ENCODE measurements at places on chromosomes 11 and 22.

DNA sequence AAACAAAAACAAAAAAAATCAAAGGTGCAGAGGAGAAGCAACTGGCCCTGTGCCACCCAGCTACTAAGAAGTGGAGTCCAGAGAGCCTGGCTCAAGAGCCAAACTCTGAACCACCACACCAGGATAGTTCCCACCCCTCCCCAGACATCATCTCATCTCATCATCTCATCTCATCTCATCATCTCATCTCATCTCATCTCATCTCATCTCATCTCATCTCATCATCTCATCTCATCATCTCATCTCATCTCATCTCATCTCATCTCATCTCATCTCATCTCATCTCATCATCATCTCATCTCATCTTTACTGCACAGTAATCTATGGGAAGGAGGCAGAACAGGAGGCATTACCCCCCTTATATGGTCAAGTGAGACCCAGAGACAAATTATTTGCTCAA, 8.3 kb downstream of the CHRNA10 start:
- DNase-seq, result no peak

DNA sequence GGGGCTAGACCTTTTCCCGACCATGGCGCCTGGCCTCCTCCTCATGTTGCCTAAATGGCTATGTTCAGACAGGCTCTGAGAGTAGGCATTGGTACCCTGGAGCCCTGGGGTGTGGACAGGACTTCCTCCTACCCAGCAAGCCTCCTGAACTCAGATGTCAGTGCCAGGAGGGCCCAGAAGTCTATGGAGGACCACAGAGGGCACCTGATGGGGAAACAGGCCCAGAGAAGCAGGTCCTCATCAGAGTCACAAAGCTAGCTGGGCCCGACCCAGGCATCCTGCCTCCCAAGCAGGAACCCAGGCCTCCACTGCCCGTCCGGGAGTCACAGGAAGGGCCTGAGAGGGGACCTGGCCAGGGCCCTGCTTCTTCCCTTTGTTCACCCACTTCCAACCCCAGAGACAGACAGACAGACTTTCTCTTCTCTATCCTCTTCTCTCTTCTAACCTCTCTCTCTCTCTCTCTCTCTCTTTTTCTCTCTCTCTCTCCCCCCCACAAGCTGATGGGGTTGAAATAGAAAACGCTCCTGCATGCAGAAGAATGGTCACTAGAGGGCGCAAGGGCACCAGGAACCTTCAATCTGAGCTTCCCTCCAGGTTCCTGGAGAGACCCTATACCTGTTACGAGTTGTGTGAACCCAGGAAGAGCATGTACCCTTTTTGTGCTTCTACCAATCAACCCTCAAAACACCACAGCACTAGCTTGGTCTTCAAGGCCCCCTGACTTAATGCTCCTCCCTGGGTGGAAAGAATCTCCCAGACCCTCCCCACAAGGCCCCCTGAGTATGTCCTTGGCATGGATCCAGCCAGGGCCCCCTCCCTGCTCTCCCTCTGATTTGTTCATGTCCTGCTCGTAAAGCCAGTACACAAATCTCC, 27.1 kb downstream of the ARAP1 start:
- peak; percentile 74 for DNase-seq

DNA sequence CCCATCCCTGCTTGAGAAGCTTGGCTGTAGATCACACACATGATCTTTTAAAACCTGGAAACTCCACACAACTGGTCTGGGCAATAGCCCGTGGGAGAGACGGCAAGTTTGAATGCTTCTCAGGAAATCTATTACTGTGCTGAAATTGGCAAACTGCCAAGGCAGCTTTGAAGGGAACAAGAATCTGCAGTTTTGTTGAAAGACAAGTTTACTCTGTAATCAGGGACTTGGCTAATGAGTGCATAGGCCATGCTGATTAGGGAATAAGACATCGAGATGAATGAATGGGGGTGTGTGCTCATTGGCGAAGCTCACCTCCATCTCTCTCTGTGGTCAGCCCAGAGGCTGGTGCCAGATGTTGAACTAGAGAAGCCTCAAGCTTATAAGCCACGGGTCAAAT, 218.8 kb downstream of the HIPK3 start:
- DNase-seq, result peak; percentile 30

- no peak for DNase-seq
These were observed 326.5 kb downstream of the LARGE1 start for GRCh38 chr22:33593818-33594217.

DNA sequence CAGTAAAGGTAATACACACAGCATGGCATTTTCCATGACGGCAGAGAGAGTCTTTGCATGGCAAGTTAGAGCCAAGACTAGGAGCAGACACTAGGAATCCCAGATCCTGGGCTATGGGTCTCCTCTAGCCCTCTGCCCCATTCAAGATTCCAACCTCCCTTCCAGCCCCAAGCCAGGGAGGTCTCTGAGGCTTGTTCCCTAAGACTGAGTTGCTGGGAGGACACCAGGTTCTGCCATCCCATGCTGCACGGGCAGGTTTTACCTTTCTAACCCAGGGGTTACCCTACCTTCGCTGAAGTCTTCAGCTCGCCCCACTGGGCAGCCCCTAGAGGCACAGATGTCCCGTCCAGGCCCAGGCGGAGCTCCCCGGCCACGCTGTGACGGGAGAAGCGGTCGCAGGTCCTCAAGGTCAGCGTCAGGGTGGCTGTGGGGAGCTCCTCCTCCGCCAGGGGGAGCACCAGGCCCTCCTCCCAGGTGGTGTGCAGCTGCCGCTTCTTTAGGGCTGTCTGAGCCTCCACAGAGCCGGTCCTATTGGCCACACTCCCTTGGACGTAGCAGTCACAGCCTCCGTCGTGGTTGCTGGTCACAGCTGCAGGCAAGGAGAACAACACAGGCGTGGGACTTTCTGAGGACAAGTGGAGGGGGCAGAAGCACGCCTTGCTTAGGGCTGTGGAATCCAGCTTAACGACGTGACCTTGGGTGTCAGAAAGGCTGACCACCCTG, 33.8 kb downstream of the SYT13 start:
- peak; percentile 87 for DNase-seq

GRCh38 chr11:64296236-64296635, 3.9 kb upstream of the CATSPERZ start:
- DNase-seq, result peak; percentile 44

Data from AG20443 (cell line).